ENCODE measurements at places on chromosomes 11 and 22.

- DNase-seq, result no peak
Observed at GRCh38 chr22:17827466-17827865, 53.2 kb upstream of the BID start.

DNA sequence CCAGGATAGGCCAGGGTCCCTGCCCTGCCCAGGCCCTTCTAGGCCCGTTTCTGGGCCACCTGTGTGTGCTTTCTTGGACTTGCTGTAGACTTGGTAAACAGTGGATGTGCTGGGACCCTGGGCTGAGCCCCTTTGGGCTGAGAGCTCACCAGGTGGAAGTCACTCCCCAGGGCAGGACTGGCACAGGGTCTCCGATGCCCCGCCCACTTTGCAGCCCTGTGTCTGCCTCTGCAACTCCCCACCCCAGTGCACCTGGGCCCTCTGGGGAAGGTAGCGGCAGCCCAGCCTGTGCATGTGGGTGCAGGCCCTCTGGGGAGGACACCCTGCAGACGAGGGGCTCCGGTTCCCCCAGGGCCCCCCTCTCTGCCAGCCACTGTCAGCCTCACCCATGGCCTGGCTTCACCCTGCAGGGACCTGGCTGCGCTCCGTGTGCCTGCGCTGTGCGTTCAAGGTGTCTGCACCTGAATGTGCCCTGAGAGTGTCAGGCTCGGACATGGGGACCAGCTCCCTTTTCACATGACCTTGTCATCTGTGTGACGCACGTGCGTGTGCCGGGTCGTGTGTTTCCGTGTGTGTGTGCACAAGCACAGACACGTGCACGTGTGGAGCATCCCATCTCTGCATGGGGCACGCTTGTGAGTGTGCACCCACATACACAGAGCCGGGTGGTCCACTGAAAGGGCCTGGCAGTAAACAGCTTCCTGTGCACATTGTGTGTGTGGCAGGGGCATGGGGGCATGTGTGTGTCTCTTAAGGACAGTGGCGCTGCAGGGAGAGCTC lies 118.5 kb downstream of the KCNQ1OT1 start:
- DNase-seq, result no peak

- no peak for DNase-seq
Observed at GRCh38 chr22:39282645-39283321, 36.6 kb downstream of the RPL3 start.

DNA sequence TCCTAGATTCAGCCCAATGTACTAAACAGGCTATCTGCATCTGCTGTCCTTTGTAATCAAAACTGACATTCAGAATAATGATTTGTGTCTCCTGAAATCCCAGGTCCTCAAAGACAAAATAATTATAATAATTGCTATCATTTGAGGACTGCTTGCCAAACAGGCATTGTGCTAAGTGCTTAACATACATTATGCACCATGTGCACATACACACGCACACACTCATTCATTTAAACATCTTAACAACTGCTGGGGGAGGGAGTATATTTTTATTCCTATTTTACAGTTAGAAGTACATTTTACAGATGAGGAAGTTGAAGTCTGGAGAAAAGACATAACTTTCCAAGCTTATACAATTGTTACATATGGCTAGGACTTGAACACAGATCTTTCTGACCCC lies 308.0 kb upstream of the ZC3H12C start:
- DNase-seq, result no peak

DNA sequence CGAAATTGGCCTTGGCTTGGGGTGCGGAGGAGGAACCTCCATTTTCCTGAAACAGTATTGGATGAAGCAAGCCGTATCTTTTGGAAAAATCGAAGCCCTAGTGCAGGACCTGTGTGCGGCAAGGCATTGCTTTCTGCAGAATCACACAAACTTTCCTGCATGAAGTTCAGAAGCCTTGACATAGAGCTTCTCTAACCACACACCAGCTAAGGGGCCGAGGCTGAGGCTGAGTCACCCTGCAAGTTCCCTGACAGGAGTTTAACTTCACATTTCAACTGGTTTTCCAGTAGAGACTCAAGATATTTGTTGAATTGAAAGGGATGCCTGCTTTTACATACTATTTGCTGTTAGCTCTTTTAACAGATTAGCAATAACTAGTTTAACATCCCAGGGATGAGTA lies 67.8 kb downstream of the TCF20 start:
- DNase-seq, result no peak

DNA sequence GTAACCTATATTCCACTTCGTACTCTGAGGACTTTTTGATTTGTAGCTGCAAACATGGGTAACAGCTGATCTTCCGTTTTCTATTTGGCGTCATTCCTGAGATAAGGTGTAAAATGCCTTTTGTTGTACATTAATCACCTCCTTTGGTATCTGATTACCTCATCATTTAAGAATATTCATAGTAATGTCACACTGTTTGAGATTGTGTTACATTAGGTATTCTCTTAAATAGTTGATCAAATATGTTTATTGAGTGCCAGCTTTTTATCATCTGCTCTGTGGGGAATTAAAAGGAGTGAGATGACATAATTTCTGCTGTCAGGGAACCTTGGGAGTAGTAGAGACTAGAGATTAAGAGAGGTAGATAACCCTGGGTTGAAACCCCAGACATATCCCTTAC lies 5.9 kb downstream of the NCAM1 start:
- DNase-seq, result no peak

DNA sequence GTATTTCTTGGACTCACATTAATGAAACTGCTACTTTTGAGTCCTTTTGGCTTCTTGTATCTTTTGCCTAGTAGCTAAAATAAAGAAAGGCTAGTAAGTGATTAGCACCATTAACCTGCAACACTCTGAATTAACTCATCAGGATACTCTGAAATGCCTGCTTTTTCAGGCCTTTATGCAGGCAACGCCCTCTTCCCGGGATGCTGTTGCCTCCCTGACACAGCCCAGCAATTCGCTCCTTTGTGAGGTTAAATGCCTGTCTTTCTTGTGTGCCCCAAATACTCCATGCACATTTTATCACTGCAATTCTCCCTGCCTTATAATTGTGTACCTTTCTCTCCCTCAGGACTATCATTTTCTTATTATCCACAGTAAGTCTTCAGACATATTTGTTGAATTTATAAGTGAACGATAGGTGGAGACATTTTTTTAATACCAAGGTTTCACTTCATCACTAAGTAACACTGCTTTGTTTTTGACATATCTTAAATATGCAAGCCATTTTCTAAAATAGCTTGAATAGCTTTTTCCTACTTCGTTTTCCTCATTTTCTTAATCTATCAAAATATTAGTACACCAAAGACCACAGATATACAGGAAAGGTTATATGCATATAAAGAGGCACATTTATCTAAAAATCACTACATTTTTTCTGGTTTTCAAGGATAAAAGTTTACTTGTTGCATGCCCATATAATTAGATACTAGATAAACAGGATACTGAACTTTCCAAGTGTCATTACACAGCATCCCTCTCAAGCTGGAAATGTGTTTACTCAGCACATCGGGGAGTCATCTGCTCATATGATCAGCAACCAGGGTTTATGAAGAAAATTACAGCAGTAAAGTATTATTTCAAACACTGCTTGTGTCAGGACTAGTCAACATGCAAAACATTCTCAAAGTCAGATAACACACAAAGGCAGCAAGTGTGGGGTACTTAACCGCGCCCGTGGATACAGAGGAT lies 48.5 kb upstream of the DDI1 start:
- DNase-seq, result peak; percentile 58

DNA sequence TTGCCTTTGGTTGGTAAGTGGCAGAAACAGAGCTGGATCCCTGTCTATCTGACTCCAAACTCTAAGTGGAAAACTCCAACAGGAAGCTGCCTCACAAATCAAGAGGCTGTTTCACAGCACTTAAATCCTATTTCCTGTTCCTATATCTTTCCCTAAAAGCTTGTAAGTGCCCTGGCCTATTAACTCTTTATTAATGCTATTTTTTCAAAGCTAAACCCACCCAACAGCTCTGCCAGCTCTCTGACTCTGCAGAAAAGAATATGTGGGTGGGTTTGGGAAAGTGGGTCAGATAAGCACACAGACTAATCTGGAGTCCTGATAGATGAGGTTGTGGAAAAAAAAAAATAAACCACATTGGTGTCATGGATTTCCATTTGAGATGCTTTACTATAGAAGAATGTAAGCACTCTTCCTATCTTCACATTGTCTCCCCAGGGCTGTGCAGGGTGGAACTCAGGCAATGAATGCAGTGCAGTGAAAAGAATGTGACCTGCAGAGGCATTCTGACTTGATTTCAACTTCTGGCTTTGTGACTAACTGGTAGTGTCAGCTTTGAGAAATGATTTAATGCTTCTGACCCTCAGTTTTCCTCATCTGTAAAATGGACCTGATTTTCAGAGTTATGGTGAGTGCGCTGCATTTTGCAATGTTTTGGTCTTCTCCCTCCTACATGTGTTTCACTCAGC lies 125.6 kb downstream of the AASDHPPT start:
- no peak for DNase-seq

DNA sequence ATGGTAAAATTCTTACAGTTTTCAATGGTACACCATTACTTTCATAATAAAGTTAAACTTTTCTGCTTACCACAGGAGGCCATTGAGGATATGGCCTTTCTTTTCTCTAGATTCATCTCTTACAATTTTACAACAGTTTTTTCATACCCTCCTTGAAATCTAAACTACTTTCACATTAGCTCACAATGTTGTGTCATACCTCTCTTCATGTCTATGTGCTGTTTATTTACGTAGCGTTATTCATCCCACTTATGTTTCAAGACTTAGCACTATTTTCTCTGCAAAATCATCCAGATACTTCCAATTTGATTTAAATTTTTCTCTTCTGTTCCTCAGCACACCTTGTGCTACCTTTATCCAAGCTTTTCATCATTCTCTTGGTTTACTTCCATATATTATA lies 123.3 kb downstream of the METTL15 start:
- peak; percentile 56 for DNase-seq

DNA sequence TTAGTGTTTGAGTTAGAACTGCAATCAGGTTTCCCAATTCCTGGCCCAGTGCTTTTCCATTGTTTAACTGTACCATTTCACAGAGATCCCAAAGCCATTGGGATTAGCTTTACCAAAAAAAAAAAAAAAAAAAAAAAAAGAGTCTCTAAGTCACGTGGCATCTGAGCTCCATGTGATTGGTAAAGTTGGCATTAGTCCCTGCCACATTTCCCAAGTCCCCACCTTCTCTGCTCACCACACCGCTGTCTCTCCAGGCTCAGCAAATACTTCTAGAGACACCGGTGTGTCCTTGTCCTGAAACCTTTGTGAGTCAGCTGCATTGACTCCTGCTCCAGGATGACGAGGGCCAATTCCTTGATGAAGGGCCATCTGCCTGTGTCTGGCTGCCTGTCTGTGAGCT lies 305.3 kb downstream of the KIRREL3 start:
- DNase-seq, result no peak

GRCh38 chr11:69588270-69588669 lies 52.7 kb upstream of the CCND1 start:
- DNase-seq, result peak; percentile 48

- no peak for DNase-seq
Observed at GRCh38 chr11:65066315-65066714, 8.0 kb upstream of the NAALADL1 start.

- DNase-seq, result no peak
Observed at GRCh38 chr11:96152623-96153022, 190.4 kb downstream of the MAML2 start.

GRCh38 chr11:44626645-44627044 lies 61.2 kb downstream of the CD82 start:
- DNase-seq, result no peak

DNA sequence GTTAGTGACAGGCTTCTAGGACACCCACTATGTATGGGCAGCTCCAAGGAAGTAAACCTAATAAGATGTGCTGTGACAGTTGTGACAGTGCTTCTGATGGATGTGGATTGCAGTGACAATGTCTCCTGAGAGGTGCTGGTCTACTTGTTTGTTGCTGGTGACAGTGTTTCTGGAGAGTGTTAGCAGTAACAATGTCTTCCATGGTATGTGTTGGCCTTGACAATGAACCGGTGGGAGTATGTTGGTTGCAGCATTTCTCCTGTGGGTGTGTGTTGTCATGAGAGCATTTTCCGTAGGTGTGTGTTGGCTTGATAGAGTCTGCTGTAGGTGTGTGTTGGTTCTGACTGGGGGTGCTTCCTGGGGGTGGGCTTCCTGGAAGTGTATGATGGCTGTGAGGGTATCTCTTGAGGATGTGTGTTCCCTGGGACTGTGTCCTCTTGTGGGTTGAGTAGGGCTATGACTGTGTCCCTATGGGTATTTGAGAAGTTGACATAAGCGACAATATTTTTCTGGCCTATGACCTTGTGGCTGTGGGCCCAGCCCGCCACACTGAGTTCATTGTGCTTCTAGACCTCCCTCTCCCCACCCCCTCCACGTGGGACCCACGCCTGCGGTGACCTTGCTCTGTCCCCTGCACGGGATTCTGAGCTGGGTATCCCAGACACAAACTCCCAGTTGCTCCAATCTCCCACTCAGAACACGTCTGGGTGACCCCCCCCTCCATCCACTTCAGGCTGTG lies 1.2 kb downstream of the DCHS1 start:
- no peak for DNase-seq

DNA sequence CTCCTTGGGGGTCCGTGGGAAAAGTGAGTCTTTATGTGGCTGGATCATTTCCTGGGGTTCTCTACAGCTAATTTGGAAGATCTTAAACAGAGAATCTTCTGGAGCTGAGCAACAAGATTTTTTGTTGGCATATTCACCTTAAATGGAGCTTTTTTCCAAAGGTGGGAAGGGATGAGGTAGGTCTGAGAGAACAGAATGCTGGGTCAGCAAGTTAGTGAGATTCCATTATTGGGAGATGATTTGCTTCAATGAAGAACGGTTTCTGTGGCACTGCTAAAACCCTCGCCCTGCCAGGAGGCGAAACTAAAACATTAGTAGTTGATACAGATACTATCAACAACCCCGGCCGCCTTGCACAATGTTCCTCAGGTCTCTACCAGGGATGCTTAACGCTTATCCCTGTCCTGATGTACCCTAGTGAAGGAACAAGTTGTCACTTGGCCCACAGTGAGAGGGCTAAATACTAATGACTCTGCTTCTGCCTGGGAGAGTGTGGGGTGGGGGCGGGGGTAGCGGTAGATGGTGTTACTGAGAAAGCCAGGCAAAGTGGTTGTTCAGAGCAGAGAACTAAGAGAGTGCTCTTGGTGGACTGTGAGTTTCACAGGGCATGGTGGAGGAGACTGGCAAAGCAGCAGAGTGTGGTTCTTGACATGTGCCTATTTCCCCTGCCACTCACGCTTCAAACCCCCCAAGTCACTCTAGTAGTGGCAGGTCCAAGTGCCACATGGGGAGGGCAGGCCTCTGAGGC lies 63.7 kb upstream of the CYP2D6 start:
- no peak for DNase-seq

GRCh38 chr11:83725728-83726127 lies 439.6 kb upstream of the CCDC90B start:
- DNase-seq, result no peak
